ENCODE measurements at places on chromosomes 16 and 17. TPM values are rescaled to one million over a fixed set of nuclear protein-coding genes. Genes with fewer than 3 reads are reported as not detected.
A peak's percentile ranks its signal among the peaks of the same experiment; 100 is the strongest.

TNK1 gene
- total RNA-seq = 11.8 TPM

ANKFY1 gene
- 28.7 TPM for total RNA-seq

CORO6 gene
- 1.0 TPM for total RNA-seq

ENPP7 gene
- not detected for total RNA-seq

IRX3 gene
- total RNA-seq = 2.1 TPM

ATP1B2 gene
- not detected for total RNA-seq

MNT gene
- total RNA-seq = 5.0 TPM

FN3K gene
- 4.5 TPM for total RNA-seq

HOXB7 gene
- total RNA-seq = not detected

TEKT1 gene
- total RNA-seq = not detected

TEKT5 gene
- 0.53 TPM for total RNA-seq

KRT39 gene
- not detected for total RNA-seq

QPRT gene
- under 0.01 TPM for total RNA-seq

KRTAP4-9 gene
- total RNA-seq = not detected

XAF1 gene
- total RNA-seq = under 0.01 TPM

LRRC75A gene
- total RNA-seq = not detected

LGALS9B gene
- 0.26 TPM for total RNA-seq

DNA sequence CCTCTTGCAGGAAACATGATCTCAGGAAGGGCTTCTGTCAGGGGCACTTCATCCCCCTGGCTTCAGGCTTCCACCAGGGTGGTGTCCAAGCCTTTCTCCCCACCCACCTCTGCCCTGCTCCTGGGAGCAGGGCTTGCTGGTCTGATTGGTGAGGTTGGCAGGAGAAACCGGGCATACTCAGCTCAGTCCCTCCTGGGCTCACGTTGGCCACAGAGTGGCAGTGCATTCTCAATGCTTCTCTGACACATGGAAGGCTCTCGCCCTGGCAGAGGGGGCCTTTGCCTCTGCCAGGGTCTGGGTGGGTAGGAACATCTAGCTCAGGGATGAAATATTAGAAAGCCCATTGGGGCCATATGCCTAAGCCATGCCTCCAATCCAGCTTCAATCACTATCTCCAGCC is 142.8 kb downstream of the AXIN2 start:
- DNase-seq = no peak

DNA sequence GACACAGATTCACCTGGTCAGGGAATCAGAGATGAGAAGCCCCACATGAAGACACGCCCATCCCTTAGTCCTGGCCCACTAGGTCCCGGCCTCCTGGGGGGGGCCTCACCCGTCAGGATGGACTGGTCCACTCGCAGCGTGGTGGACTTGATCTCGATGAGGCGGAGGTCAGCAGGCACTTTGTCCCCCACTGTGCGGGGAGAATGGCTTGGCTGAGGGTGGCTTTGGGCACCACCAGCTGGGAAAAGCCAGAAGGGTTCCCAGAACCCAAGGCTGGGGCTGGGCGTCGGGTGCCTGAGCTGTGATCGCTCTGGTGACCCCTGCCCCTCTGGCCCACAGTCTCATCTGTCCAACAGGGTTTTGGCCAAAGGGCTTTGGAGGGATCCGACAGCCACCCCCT is 13.7 kb downstream of the ATP2A3 start:
- no peak for DNase-seq

DNA sequence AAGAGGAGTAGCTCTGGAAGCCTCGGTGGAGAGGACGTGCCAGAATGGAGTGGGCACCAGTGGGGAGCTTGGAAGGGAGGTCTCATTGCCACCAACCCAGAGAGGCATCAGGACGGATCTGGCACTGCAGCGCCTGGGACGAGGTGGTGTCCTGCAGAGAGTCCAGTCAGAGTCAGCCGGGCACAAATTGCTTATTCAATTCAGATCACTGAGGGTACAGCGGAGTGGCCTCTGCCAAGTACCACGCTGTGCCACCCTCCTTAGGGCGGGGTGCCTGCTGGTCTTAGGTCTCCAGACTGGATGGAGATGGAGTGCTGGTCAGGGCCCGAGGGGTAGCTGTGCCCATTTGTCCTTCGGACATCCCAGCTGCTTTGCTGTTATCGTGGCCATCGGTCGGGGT is 18.9 kb upstream of the SPPL2C start:
- no peak for DNase-seq

- DNase-seq = peak; percentile 57
Observed at GRCh38 chr16:14155572-14156190, 84.6 kb downstream of the MRTFB start.

DNA sequence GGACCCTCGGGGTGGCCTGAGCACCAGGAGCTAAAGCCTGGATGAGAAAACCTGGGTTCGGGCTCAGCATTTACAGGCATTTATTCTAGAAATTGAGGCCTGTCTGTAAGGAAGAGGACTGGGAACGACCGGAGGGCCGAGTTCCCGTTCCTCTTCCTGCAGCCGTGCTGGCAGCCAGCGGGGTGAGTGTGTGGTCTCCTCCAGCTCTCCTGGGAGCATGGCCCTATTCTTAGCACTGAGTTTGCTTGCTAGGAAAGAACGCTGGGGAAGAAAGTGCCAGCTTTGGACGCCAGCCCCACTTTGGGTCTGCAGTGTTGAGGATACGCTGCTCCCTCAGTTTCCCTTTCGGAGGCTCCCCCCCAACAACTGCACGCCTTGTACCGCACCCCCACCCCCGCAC is 49.6 kb downstream of the MGAT5B start:
- no peak for DNase-seq

- DNase-seq = peak; percentile 81
Observed at GRCh38 chr17:61361084-61361483, 38.6 kb upstream of the TBX2 start.

GRCh38 chr16:67181346-67181745 is 2.4 kb downstream of the MATCAP1 start:
- peak; percentile 45 for DNase-seq

DNA sequence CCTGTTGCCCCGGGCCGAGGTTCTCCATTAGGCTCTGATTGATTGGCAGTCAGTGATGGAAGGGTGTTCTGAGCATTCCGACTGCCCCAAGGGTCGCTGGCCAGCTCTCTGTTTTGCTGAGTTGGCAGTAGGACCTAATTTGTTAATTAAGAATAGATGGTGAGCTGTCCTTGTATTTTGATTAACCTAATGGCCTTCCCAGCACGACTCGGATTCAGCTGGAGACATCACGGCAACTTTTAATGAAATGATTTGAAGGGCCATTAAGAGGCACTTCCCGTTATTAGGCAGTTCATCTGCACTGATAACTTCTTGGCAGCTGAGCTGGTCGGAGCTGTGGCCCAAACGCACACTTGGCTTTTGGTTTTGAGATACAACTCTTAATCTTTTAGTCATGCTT is 74.2 kb downstream of the HAPSTR1 start:
- DNase-seq = no peak

DNA sequence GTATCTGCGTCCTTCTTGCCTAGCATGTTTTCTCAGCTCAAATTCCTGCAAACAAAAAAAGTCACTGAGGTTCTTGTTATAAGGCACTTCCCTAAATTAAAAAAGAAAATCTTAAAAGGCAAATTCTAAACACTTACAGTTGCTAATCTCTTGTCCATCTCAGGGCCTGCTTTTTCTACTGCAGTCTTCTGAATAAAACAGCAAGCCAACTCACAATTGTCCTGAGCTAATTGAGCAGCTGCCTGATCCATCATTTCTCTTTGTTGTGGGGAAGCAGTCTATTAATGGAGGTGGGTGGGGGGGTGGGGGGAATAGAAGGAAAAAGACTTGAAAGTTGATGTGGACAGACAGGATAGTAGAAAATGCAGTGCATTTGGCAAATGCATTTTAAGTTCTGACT is 27.0 kb downstream of the SETD6 start:
- no peak for DNase-seq

DNA sequence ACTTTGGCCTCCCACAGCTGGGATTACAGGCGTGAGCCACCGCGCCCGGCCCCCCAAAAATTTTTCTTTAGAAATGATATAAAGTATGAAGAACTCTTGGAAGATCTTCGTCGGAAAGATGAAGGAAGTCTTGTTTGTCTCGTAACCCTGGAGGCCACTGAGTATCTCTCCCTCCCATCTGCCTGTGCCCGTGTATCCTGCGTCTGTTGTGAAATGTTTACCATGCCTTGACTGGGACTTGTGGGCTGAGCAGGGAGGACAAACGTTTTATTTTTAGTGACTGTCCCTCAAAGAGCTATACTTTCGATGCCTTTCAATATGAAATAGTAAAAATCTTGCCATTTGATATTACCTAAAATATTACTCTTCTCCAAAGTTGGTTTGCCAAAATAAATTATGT is 121.2 kb downstream of the RPTOR start:
- no peak for DNase-seq

GRCh38 chr17:11803231-11803969 is 193.9 kb downstream of the ZNF18 start:
- no peak for DNase-seq

- DNase-seq = no peak
Observed at GRCh38 chr17:45164734-45165269, 3.1 kb downstream of the HEXIM2 start.

DNA sequence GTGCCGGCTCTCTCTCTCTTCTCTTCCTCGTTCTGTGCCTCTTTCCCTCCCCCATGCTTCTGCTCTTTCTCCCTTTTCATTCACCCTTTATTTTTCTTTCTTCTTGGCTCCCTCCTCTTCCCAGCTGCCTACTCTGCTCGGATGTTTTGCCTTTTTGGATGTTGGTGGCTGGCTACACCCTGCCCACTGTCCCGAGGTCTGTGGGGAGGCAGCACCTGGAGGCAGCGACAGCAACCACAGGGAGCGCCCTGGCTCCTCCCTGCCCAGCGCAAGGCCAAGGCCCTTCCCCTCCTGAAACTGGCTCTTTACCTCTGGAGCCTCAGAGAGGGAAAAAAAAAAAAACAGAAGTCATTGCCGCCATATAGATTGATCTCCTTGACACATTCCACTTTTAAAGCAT is 20.0 kb downstream of the CLUAP1 start:
- DNase-seq = no peak

GRCh38 chr16:51971184-51971583 is 575.8 kb downstream of the TOX3 start:
- peak; percentile 48 for DNase-seq

- DNase-seq = no peak
Observed at GRCh38 chr17:42872251-42872965, 21.4 kb downstream of the AOC3 start.

GRCh38 chr16:69334696-69335095 is 4.3 kb upstream of the PDF start:
- DNase-seq = no peak

- no peak for DNase-seq
Observed at GRCh38 chr17:49578414-49578813, 2.7 kb downstream of the NXPH3 start.

- no peak for DNase-seq
Observed at GRCh38 chr17:63335831-63336230, 110.3 kb downstream of the CYB561 start.

DNA sequence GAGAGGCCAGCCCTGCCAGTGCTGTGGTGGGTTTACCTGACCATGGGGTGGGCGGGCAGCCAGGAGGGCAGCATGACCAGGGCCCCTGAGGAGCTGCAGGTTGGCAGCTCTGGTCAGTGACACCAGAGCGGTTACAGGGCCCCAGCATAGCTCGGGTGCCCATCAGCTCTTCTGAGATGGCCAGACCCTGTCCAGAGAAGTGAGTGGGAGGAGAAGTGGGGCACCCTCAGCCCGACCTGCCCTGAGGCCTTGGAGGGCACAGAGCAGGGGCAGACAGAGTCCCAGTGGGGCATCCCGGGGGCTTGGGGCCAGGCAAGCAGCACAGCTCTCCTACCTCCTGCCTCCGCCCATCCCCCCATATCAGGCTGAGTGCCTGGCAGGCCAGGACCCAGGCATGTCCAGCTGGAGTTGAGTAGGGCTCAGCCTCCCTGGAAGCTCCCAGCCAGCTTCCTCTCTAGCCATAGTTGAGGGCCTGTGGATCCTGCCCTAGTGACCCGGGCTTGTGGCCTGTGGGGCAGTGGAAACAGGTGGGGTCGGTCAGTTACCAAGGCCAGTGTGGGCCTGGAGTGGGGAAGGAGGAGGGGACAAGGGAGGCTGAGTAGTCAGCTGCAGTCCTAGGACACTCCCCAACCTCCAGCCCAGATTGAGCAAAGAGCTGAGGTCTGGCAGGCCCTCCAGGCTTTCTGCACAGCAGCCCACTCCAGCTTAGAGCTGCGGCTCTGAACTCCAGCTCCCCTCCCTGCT is 83.5 kb downstream of the AMFR start:
- no peak for DNase-seq

GRCh38 chr16:50802961-50803360 is 61.1 kb downstream of the CYLD start:
- DNase-seq = no peak

DNA sequence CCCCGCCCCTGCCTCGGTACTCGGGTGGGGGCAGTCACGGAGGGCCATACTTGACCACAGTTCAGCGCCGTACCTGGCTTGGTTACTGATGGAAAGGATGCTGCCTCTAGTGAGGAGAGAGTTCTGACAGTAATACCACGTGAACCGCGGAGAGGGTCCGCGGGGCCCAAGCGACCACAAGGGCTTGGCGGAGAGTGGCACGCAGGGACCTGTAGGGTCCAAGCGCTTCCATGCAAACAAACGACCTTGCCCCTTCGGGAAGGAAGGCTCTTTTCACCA is 9.2 kb downstream of the KDM6B start:
- DNase-seq = no peak

- DNase-seq = no peak
Observed at GRCh38 chr17:67666710-67667109, 51.0 kb upstream of the NOL11 start.

DNA sequence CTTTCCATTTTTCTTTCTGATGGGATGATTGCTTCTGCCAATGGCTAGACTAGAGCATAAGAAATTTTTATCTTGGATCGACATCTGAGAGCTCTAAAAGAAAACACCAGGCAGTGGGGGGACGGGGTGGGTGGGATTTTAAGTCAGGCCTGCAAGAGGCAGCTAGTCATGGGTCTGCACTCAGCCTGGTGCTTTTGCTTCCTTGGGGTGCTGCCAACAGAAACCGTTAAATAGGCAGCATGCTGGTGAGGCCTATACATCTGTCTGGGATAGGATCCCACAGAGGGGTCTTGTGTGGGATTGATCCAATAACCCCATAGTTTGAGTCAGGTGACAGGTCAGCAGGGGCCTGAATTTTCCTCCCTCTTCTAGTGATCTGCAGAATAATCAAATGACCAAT is 26.9 kb downstream of the ZNRF1 start:
- no peak for DNase-seq

GRCh38 chr17:13120864-13121263 is 103.0 kb upstream of the ELAC2 start:
- DNase-seq = no peak

- no peak for DNase-seq
Observed at GRCh38 chr16:30710971-30711370, 12.0 kb downstream of the SRCAP start.
